SW480 (cell line): ENCODE measurements at places on chromosomes 2 and 18.
A peak's percentile ranks its signal among the peaks of the same experiment; 100 is the strongest.

GRCh38 chr18:3468833-3469232 is 18.9 kb downstream of the TGIF1 start:
- no peak for DNase-seq

DNA sequence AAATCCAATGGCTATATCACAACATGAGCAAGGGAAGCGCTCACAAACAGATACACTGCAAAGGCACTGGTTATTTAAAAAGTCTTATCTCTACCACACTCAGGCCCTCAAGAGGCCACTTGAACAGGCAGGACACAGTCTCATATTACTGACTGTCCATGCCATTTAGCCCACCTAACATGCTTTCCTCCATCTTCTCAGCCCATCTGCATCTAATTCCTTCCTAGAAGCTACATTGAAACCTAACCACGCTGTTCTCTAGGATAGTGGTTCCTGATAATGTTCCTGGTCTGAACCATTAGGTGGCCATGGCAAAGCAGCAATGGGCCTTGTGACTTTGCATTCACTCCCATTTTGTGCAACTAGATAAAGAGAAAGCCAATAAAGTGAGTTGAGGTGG is 22.5 kb upstream of the NEB start:
- DNase-seq, result no peak

DNA sequence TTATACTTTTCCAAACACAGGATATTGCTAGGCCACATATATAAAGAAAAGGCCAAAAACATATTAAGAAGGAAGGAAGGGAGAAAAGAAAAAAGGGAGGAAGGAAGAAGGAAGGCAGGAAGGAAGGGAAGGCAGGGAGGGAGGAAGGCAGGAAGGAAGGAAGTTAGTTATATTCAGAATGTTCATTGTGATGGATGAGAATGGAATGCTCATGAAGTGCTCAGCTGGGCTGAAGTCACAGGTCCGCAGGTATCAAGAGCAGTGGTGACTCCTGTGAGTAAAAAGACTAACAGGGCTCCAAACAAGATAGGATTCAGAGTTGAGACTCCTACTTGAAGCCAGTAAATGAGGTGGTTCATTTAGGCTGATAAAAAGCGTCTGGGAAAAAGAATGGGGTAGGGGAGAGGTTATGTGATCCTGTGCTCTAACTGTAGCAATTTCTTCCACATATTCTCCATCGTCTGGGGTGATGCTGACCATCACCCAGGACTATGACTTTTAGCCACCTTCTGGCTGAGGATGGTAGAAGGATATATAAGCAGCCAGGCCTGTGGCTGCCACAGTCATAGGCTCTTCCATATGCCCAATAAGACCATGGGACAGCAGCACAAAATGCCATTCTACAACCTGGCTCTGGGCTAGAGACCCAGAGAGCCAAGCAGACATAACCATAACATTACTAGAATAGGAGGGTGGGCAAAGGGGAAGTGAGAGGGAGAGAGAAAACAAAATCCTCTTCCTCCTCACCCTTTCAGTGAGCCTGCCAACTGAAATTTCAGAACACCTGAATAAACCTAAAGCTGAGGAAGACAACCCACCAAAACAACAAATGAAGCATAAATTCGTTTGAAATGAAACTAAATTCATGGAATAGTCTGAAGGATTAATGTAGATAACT is 173.2 kb downstream of the MYO3B start:
- no peak for DNase-seq

GRCh38 chr2:238925281-238925680 is 77.4 kb downstream of the TWIST2 start:
- DNase-seq, result no peak

GRCh38 chr18:10514082-10514481 is 11.7 kb upstream of the NAPG start:
- DNase-seq, result no peak

GRCh38 chr2:122748552-122749011 is 993.1 kb downstream of the TSN start:
- peak; percentile 76 for DNase-seq

DNA sequence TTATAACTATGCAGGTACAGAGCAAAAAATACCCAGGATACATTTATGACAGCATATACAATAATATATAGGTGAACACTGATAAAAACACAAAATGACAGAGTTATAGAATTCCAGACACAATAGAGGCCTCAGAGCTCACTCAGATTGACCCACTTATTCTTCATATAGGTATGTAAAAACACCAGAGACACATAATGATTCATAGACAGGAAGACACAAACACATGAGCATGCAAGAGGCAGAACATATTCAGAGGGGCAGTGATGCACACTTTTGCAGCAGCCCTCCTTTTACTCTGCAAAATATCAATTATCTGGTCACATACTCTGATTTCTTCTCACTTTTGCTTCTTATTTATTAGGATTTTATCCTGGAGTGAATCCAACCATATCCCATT is 633.3 kb upstream of the ACVR2A start:
- no peak for DNase-seq

GRCh38 chr2:37915773-37916172 is 9.3 kb upstream of the RMDN2 start:
- DNase-seq, result no peak

- DNase-seq, result no peak
Measured at GRCh38 chr2:220574038-220574437, 946.6 kb downstream of the SLC4A3 start.

DNA sequence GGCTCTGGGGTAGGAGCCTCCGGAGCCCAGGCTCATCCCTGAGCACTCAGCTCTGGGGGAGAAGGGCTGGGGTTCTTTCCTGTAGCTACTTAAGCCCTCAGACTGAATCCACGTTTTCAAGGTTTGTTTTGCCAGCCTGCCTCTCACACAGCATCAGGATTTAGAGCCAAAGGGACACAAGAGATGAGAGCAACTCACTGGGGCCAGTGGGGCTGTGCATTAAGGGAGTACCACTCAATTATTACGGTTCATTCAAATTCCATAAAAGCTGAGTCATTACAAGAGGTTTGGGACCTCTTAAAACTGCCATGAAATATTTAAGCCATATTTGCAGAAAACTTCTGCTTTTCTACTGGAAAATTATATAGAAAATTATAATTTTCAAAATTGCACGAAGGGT is 17.1 kb upstream of the SNED1 start:
- no peak for DNase-seq

- DNase-seq, result no peak
Measured at GRCh38 chr2:235255693-235256092, 238.2 kb upstream of the AGAP1 start.

DNA sequence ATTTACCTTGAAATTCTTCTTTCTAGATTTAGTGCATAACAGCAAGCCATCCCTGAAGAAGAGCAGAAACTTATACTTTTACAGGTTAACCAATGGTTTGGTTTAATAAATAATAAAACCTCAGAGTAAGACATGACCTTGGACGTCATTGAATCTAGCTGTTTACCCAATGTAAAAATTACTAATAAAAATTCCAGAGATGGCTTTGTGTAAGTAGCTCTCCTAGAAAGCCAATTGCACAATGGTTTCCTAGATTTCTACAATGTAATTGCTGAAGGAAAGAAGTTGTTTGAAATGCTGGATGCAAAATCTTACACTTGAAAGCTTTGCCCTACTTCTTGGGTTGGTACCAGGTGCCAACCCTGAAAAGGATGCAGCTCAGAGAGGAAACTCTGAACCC is 1.5 kb downstream of the XDH start:
- DNase-seq, result no peak

- DNase-seq, result peak; percentile 15
Measured at GRCh38 chr18:65788373-65788772, 37.6 kb downstream of the CDH7 start.

- DNase-seq, result no peak
Measured at GRCh38 chr2:111967018-111967417, 68.6 kb downstream of the MERTK start.

GRCh38 chr2:149170911-149171310 is 132.4 kb downstream of the LYPD6B start:
- DNase-seq, result no peak

DNA sequence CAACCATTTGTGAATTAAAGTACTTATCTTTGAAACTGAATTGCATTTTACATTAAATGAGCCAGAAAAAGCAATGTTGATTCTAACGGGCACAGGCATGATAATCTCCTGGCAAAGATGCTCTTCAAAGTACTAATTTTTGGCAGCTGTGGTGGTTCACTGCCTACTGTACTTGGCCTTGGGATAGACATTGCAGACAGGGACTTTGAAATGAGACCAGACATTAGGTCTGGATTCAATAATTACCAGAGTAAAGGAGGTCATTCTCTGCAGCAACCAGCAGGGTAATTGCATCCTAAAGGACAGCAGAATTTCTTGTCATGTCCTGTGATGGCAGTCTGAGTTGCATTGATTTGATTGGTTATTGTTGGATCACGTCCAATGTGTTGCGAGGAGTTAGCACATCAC is 986.5 kb downstream of the TDRD15 start:
- DNase-seq, result no peak

GRCh38 chr2:182300608-182301007 is 126.2 kb downstream of the PDE1A start:
- DNase-seq, result no peak

DNA sequence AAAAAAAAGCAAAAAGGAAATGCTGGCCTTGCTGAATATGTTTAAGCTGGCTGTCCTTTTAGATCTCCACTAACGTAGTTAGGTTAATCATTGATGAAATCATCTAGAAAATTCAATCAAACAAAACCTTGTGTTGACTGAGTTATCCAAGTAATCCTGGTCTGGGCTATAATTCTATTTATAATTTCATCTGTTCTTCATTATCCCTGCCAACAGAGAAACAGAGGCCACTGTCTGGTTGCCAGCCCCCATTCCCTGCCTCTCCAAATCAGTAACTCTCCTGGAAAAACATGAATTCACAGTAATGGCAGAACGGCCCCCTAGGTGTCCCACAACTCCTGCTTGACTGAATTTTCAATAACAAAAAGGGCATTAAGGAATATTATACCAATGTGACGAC is 24.6 kb downstream of the DOCK10 start:
- no peak for DNase-seq

DNA sequence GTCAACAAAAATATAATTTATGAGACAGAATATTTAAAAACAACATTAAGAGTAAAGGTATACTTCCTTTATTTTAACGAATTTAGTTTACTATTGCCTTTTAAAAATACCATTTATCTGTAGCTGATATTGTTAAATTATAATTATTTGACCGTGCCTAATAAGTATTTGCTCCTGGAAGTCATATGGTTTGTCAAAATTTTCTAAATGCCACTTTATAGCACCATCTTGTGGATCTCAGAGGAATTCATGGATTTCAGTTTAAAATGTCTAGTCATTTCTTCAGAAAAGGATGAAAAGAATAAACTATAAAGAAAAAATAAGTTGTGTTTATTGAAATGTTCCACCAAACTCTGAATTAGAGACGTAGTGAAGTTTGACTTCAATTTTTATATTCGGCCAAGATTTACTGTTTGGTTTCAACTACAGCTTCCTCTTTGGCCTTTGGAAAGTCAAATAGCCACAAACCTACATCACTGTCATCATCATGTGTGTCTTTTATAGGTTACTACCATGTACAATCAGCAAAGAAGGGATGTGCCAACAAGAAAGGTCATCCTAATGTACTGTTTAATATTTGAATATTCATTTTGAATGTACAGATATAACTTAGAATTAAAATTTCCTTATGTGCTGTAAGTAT is 10.3 kb upstream of the FTCDNL1 start:
- peak; percentile 20 for DNase-seq

GRCh38 chr18:44786257-44786656 is 105.6 kb downstream of the SETBP1 start:
- DNase-seq, result no peak

DNA sequence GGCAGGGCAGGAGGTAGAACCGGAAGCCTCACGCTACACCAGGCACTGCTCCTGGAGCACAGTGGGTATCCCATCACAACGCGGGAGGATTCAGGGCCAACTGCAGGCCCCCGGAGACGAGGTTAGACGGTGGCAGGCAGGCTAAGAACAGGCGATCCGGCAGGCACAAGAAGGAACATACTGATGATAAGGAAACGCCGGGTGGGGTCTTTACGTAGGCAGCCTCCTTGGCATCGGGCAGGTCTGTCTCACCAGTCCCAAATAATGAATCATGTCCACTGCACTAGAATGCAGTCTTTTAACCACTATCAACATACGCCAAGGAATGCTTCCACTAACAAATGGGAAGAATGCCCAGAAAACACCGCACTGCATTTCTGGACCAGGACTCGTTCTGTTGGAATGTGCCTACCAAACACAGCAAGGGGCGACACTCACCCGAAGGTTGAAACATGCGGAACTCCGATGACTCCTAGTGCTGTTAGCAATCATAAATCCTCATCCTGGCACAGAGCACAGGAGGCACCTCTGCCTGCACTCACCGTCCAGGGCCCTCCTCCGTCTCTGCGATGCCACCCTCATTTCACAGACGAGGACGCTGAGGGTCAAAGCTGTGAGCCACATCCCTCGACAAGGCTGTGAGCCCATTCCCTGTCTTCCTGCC is 35.2 kb downstream of the ZNF516 start:
- DNase-seq, result no peak

DNA sequence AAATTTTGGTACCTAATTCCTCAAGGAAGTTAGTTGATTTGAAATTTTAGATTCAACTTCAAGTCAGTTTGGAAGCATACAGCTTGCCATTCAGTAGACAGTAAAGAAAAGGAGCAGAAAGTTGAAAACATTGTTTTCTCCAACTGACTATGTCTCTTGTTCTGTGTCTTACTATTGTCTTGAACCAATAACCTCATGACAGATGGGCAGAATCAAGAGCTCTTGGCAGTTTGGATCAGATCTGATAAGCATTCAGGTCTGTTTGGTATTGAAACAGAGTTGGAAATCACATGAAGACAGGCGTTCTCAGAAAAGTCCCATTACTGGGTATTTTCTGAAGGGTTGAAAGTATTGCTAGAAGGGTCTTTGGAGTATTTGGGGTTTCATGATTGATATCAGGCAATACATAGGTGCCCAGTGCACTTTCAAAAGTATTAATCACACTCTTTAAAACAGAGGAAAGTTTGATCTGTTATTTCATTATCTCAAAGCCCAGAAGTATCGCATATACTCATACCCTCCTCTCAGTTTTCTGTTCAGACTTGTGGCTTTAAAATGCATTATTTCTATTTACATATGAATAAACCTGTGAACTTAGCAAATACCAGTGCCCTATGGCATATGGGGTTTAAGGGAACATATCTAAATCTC is 428.4 kb upstream of the ZEB2 start:
- no peak for DNase-seq

GRCh38 chr18:43061816-43062215 is 53.7 kb downstream of the RIT2 start:
- DNase-seq, result no peak

DNA sequence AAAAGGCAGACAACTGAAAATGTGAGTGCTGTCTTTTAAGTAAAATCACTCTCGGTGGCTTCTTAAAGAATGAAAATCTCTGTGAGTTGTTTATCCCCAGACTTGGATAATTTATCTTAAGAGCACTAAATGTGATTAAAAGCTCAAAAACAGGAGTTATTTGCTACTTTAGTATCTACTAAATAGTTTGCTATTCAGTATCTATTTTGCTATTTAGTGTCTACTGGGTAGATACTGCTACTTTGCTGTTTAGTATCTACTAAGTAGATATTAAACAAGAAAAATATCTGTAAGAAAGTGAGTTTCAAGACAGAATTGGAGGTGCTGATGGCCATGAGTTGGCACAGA is 1.4 kb upstream of the KCNG3 start:
- DNase-seq, result no peak

- no peak for DNase-seq
Measured at GRCh38 chr2:128558895-128559532, 240.3 kb upstream of the HS6ST1 start.

- DNase-seq, result no peak
Measured at GRCh38 chr2:209579230-209579749, 155.4 kb downstream of the MAP2 start.
